ENCODE measurements at places on chromosomes 16 and 17.

GRCh38 chr17:81720267-81721071 is 8.4 kb downstream of the SLC25A10 start:
- DNase-seq: no peak

GRCh38 chr16:31086629-31086906 is 2.2 kb downstream of the PRSS53 start:
- no peak for DNase-seq

- DNase-seq: no peak
These were observed 21.1 kb downstream of the MEOX1 start for GRCh38 chr17:43640491-43641252.

DNA sequence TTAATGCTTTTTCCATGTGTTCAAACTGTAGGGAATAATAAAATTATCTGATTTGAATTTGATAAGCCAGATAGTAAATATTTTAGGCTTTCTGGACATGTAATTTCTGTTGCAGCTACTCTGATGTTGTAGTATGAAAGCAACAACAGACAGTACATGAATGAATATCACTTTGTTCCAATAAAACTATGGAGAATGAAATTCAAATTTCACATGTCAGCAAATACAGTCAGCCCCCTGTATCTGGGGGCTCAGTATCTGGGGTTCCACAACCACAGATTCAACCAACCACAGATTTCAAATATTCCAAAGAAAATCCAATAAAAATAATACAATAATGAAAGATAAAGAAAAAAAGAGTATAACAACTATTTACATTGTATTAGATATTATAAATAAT is 8.2 kb upstream of the CLTC start:
- no peak for DNase-seq

- no peak for DNase-seq
These were observed 15.4 kb downstream of the SRP68 start for GRCh38 chr17:76056882-76057281.

DNA sequence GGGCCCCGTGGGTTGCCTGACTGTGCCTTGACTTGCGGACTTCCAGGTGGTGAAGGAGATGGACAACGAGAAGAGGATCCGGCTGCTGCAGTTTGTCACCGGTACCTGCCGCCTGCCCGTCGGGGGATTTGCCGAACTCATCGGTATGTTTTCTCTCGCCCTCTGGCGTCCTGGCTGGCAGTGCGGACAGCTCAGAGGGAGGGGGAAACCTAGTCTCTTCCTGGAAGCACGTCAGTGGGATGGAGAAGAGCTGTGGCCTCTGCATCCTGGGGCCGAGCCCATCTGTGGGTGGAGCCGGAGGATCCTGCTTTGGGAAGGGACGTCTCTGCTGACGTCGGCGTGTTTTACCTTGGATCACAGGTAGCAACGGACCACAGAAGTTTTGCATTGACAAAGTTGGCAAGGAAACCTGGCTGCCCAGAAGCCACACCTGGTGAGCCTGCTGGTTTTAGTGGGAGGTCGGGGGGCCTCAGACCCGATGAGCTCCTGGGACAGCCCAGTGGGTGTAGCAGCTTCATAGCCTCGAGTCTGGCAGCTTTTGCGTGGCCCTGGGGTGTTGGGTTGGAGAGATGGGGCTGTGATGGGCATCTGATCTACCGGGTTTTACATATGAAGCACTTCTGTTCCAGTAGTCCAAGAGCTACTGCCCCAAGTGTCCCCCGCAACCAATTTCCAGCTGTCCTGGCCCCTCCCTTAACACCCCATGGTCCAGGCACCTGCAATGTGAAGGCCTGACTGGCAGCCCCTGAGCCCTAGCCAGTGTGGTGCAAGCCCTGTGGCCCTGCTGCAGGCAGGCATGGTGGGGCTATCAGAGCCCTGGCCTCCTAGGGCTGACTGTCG is 11.9 kb upstream of the CLEC18A start:
- DNase-seq: no peak

DNA sequence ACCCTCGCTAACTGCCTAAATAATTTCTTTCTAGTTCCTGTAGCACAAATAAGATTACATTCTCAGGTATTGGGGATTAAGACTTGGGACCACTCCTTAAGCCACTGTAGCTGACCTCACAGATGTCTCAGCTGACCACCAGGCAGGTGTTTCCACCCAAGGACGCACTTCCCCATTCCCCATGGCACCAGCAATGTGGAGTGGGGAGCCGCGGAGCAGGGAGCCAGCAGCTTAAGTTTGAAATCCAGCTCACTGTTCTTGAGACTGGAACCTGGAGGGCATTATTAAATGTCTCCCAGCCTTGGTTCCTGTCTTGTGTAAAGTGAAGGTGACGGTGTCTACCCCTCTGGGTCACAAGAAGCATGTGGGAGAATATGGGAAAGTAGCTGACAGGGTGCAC is 249.4 kb upstream of the CACNG5 start:
- no peak for DNase-seq

DNA sequence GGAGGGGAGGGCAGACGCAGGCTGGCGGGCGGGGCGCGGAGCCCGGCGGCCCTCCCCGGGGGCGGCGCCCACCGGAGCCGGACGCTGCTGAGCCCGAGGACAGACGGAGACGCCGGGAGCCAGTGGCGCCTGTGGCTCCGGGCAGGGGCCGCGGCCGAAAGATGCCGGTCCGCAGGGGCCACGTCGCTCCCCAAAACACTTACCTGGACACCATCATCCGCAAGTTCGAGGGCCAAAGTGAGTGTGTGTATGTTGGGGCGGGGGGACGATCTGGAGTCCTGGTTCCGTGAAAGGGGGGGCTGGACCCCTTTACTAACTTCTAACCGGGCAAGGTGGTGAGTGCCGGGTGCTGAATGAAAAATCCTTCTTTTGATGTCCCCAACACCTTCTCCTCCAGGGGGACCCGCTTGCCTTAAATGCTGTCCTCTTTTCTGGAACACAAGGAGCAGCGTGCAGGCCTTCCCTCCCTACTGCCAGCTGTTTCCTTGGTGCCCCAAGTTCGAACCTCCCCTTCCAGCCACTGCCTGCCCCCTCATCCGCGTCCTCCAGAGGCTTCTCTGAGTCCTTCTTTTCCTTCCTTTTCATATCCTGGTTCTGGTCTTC is at the start of gene KCNH6:
TSS of gene KCNH6 (plus strand) at position 106 of the 603 bp plus-strand sequence. CDS start at position 162, 56 bp downstream.
- DNase-seq: no peak

- no peak for DNase-seq
These were observed 229.7 kb downstream of the SNX29 start for GRCh38 chr16:12206098-12206748.

DNA sequence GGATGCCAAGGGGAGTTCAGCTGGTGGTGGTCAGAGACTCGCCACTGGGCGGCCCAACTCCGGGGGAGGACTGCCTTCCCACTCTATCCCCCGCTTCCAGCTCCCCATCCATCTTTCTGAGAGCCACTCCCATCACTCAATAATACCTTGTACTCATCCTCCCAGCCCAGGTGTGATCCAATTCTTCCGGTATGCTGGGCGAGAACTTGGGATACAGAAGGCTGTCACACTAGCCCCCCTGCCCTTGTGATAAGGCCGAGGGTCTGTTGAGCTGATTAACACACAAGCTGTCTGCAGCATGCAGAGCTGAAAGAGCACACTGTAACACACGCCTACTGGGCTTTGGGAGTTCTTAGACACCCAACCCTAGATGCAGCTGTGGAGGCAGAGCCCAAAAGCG is 460.4 kb upstream of the EEF2KMT start:
- no peak for DNase-seq

DNA sequence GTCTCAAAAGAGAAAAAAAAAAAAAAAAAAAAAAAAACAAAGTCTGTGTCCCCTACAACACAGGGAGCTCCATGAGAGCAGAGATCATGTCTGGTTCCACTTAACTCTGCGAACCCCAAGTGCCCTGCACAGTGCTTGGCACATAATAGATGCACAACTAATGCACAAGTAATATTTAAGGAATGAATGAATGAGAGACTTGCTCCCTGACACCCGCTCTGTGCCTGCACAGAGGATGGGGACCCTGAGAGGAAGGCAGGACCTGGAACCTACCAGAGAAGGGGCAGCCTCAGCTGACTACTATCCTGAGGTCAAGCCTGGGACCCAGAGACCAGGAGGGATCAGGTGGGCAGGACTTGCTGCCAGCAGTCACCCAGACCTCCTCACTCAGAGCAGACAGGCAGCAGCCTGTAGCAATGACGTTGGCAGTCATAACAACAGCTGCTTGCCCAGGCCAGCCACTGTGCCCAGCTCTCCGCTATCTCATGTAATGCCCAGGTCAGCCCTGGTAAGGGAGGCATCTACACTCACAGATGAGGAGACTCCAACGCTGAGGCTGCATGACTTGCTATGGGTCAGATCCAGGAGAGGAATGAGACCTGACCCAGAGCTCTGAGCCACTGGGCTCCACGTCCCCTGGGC is 2.9 kb downstream of the MYO15A start:
- no peak for DNase-seq

DNA sequence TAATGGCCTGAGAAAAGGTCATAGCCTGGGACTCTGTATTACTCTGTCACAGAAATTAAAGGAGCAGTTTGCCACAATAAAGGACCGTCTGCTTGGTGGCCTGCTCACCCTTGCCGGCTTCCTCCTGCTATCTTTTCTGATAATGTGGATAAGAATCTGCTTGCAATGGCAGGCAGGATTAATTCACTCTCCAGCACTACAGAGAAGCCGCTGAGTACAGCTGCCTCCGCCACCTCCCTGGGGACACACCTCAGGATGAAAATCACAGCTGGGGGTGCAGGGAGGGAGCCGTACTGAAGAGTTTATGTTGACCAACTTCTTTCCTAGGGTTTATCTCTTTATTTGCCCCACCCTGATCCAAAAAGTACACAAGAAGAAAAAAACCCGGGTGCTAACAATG is 245.9 kb upstream of the RPL38 start:
- DNase-seq: peak; percentile 60

- DNase-seq: no peak
These were observed 75.9 kb upstream of the RNU2-1 start for GRCh38 chr17:43309505-43310332.

DNA sequence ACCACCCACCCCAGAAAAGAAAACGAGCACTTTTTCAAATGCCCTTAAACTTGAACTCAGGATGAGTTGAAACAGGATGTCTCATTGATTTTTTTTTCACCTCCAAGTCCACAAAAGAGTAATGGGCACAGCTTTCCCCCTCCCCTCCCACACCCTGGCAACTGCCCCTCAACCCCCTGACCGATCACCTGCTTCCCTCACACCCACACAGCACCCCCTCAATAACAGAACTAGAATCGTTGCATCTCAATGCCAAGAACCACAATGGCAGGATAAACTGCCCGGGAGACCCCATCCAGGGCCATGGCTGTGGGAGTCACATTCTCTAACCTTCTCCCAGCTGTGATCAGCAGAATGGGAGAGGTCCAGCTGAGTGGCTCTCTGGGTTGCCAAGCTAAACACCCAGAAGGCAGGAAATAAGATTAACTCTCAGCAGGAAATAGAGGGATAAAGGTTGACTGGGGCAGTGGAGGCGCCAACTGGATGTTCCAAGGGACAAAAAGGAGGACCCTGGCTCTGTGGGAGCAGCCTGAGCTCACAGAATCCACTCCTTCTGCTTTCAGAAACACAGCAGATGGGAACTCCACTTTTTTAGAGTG is 128.0 kb upstream of the SDK2 start:
- no peak for DNase-seq

GRCh38 chr16:89837014-89837546 is 8.8 kb downstream of the SPIRE2 start:
- no peak for DNase-seq

DNA sequence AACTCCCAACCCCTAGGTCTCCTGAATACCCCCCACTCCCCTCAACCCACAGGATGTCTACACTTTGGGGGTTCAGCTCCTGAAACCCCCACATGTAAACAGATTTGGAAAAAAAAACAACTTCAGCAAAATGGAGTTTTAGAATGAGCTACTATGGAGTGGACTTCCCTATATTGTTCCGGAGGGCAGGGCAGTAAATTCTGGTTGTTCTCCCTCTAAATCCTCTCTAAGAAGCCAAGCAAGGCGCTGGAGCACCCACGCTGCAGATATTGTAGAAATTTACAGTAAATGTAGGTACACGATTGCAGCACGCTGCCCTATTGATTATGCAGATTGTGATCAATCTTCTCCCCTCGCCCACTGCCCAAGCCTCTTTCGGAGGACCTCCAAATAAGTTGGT is 8.5 kb upstream of the ZFHX3 start:
- no peak for DNase-seq

- no peak for DNase-seq
These were observed 58.2 kb downstream of the MAF start for GRCh38 chr16:79542237-79542774.

DNA sequence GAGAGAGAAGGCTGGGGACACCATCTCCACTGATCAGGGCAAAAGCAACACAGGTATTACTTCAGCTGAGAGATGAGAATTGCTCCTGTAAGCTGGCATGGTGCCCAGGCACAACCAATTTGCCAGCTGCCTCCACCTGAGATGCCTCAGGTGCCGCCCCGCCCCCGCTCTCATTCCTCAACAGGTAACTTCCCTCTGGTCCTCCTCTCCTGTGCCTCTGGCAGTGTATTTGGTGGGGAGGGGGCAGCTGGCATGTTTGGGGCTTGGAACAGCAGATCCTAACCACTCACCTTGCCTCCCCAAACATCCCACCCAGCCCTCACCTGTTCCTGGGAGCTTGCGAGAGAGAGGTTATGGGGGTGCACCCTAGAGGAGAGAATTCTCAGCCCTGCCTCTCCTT is 2.9 kb upstream of the SRCIN1 start:
- no peak for DNase-seq

GRCh38 chr17:49407981-49408501 is 6.6 kb downstream of the PHB1 start:
- peak; percentile 94 for DNase-seq
